NCI-H1048 (cell line): ENCODE measurements at places on chromosomes 7 and 10.

DNA sequence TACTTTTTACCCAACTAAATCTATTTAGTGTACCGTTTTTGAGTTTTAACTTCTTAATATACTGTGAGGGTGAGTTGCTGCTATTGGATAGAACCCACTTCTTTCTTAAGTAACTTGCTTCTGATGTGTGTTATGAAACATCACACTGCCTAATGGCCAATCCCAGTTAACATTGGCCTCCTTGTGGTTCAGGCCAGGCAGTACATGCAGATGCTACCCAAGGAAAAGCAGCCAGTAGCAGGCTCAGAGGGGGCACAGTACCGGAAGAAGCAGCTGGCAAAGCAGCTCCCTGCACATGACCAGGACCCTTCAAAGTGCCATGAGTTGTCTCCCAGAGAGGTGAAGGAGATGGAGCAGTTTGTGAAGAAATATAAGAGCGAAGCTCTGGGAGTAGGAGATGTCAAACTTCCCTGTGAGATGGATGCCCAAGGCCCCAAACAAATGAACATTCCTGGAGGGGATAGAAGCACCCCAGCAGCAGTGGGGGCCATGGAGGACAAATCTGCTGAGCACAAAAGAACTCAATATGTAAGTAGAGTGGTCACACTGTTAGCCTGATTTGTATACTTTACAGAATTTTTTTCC lies 39.7 kb downstream of the TES start:
- no peak for DNase-seq

GRCh38 chr7:77181015-77181595 lies 18.5 kb downstream of the FGL2 start:
- no peak for DNase-seq

- no peak for DNase-seq
These were observed 10.2 kb upstream of the CADPS2 start for GRCh38 chr7:122896509-122896908.

- DNase-seq, result no peak
These were observed 70.4 kb downstream of the ST8SIA6 start for GRCh38 chr10:17383801-17384555.

DNA sequence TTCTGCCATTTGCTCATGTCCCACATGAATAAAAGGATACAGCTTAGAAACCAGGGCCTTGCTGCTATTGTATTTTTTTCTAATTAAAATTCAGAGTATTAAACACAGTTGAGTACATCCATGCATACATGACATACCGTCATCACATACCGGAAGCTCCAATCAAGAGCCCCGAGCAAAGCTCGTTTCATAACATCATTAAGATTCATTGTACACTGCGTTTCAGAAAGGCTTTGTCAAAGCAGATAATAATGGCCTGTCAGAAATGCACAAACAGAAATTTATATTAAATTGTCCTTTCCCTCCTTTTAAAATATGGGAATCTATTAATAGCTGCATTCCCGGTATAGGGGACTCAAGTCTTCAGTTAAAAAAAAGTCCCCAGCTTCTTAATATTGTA lies 103.4 kb downstream of the PRTFDC1 start:
- DNase-seq, result no peak

DNA sequence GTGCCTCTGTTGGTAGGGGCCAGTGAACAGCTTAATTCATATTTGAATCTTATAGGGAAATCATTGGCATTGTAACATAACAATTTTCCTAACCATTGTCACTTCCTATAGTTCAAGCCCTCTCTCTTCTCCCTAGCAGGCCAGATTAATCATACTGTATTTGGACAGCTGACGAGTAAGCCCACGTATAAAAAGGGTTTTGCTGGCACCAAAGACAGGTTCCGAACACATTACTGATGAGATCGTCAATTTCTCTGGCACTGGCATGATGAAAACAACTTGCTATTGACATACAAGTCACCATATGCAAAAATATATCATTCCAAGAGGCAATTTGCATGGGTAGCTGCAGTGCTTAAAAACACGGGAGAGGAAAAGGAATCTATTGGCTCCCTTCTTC lies 891.1 kb upstream of the AUTS2 start:
- DNase-seq, result no peak

- DNase-seq, result no peak
These were observed 228.9 kb upstream of the HABP2 start for GRCh38 chr10:113323985-113324384.

GRCh38 chr10:68086910-68087684 lies 12.0 kb upstream of the HERC4 start:
- DNase-seq, result no peak

DNA sequence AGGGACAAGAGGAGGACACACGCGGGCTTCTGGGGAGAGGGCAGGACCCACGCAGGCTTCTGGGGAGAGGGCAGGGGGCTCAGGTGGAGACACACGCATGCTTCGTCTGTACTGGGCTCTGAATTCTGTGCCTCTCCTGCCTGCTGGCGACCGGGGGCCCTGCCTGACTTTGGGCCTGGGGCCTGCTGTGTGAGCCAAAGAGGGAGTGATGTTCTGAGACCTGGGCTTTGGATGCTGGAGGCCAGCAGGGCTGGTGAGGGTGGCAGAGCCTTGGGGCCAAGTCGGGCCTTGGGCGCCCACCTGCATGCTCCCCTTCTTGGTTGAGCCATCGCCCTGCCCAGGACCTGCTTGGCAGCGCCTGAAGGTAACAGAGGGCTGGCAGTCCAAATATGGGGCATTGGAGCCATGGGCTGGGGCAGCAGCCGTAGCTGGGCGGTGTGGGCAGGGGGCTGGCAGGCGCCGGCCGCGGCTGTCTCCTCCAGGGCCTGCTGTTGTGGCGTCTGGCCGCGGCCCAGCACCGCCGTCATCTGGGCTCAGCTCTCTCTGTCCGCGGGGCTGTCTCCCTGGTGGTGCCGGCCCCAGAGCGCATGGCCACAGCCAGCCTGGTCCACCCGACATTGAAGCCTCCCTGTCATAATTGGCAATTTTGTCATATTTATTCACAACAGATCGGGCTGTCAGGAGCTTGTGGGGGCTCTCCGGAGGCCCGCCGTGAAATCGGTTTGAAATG lies 78.9 kb downstream of the UNCX start:
- DNase-seq, result no peak

GRCh38 chr7:18352339-18353255 lies 143.0 kb upstream of the HDAC9 start:
- DNase-seq, result peak; percentile 31

DNA sequence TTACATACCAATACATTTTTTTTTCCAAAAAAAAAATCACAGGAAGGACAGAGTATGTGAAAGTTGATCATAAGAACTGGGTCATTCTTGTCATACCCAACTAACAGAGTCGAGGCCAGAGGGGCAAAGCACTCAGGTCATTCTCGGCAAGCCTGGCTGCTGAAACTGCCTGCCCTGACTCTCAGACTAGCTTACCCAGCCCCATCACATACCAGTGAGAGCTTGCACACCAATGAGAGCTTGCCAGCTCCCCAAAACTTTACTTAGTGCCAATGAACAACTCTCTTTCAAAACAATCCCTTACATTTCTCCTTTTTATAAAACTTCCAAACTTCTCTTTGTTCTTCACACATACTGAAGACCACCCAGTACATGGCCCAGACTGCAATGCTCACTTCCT lies 48.9 kb downstream of the VOPP1 start:
- no peak for DNase-seq

GRCh38 chr7:18497082-18497481 lies 1.5 kb downstream of the HDAC9 start:
- no peak for DNase-seq

DNA sequence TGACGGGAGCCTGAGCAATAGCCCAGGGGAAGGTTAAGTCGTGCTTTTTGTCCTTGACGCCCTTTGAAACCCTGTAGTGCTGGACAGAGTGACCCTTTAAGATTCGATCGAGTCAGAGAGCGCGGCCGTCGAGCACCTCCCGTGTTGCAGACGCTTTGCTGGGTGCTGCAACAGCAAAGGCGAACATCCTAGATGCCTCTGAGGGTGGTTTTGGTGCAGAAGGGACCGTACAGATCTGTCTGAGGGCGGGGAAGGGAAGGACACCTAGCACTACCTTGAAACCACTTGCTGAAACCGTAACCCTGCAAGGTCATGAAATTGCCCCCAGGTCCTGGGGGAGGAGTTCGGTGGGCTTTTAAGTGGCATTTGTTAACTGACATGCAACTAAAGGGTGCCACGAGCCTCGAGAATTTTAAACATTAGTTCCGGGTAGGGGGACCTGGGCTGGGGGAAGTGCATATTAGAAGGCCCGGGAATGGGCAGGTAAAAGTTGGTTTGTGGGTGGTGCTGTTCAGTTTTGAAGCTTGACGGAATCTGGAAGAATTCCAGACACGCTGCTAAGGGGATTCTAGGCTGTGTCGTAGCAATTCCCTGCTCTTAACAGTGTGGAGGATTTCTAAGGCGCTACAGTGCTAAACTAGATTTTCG lies 786 bp downstream of the ATP5F1C start:
- no peak for DNase-seq

DNA sequence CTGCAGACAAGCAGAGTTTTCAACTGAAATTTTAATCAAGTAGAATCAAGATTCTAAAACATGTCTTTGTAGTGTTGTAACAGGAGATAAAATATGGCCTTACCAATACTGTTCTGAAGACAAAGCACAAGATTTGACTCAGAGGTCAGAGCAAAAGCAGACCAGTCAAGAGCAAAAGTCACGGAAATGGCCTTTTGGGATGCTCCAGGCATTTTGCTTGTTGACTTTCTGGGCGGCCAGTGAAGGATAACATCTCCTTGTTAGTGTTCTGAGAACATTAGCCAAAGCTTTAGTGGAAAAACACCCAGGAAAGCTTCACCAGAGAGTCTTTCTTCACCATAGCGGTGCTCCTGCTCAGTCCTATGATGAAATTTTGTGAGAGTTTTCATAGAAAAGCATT lies 590.6 kb downstream of the ARL4A start:
- DNase-seq, result no peak

DNA sequence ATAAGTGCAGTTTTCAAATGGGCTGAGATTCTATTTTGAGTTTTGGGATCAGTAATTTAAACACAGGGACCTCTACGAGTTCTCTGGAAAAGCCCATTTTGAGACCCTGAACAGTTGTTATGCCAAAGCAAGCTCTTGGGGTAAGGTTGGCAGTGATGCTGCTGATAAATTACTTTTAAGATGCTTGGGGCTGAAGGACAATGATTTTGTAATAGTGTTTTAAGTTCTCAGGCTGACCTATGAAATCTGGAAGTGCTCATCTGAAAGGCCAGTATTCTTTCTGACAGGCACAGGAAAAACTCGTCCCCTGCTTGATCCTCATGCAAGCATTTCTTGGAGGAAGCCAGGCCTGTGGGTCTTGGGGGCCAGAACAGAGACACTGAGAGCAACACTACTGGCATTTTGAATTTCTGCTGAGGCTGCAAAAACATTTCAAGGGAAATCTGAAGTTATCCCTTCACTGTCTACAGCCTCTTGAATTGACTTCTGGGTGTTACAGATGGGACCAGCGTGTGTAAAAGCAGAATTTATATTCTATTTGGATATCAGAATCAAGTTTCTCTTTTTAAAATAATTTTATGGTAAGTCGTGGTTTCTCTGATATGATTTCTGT lies 79.7 kb downstream of the AUTS2 start:
- no peak for DNase-seq

DNA sequence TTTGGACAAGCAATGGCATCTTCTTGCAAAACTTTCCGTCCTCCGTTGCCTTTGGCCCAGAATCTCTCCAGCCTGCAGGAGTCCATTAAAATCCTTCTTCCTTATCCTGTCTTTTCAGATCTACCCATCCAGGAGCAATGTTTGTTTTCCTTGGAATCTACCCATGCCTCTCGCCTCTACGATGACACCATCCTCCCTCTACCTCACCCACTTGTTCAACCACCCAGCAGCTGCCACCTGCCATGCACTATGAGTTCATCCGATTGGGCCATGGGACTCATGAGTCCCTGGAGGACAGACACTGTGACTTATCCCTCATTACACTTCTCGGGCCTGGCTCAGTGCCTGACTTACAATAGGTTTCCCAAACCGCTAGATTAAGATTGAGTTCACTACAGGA lies 26.8 kb upstream of the MGMT start:
- no peak for DNase-seq

DNA sequence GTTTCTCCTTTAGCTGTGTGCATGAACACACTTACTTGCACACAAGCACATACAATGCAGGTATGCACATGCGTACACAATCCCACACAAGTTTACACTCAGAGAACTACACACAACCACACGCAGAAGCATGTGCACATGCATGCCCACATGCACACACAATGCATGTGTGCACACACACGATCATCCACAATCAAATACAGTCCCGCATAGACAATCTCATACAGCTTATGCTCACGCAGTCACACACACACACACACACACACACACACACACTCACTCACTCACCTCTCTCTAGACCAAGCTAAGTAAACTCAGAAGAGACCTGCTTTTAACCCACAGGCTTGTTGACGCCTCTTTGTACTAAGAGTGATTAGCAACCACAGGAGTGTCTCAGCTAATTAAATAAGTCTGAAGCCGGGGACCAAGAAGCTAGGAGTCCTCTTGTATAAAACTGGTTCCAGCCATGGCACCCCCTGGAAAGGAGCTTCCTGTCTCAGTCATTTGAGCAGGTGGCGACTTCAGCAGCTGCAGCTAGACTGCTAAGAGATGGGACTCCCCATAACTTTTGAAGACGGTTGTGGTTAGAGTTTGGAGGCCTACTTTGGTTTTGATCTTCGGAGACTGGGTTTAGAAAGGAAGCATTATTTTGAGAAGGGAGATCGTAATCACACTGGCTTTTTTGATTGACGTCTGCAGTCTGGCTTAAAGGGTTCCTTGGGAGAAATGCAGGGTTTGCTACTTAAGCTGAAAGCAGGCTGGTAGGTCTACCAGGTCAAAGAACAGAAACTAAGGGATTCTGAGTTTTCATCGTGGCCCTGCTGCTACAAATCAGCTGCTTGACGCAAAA lies 82.3 kb upstream of the ADRB1 start:
- DNase-seq, result no peak

- no peak for DNase-seq
These were observed 34.0 kb upstream of the PAPSS2 start for GRCh38 chr10:87625661-87626060.

DNA sequence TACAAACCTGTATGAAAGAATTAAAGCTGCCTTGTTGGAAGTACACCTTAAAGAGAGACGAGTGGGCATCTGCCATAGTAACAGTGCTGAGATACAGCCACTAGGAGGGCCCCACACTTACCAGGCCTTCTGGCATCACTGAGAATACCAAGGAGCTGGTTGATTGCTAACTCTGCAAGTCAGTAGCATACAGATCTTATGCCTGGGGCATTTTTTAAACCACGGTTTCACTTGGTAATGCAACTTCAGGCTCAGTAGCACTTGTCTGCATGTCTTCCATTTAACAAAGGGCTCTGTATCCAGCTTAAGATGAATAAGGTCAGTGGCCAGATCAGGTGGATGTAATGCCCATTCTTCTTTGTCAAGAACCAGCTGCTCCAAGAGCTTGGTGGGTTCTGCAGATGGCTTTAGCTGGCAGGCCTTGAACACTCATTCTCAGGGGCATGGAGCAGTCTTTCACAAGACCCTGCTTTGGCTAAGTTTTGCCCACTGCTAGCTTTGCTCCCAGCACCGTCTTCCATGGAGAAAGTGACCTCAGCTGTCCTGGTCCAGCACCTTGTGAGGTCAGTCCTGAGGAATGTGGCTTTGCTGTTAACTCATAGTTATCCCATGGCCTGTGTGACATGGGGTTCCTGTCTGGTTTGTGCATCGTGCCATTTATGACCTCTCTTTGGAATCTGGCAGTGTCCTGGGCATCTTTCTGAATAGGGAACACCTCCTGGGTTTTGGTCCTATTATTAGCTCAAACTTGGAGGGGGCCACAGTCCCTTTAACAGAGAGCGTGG lies 68.1 kb downstream of the BMPER start:
- DNase-seq, result no peak
